ENCODE measurements at places on chromosomes 2 and 18.
A peak's percentile ranks its signal among the peaks of the same experiment; 100 is the strongest.

GRCh38 chr2:41723526-41723925 lies 324.3 kb upstream of the PKDCC start:
- no peak overlapping the region for H3K4me3 ChIP-seq
- H3K27me3 ChIP-seq = no peaks in the 10 kb centered on the region
- no peak for DNase-seq

- DNase-seq = no peak
- no peaks in the 10 kb centered on the region for H3K27me3 ChIP-seq
- no peak overlapping the region for H3K27ac ChIP-seq
- no peaks in the 10 kb centered on the region for H3K4me1 ChIP-seq
- no peak overlapping the region for H3K4me3 ChIP-seq
- H3K36me3 ChIP-seq = no peaks in the 10 kb centered on the region
These were observed 16.9 kb upstream of the ZNF804A start for GRCh38 chr2:184581391-184581790.

DNA sequence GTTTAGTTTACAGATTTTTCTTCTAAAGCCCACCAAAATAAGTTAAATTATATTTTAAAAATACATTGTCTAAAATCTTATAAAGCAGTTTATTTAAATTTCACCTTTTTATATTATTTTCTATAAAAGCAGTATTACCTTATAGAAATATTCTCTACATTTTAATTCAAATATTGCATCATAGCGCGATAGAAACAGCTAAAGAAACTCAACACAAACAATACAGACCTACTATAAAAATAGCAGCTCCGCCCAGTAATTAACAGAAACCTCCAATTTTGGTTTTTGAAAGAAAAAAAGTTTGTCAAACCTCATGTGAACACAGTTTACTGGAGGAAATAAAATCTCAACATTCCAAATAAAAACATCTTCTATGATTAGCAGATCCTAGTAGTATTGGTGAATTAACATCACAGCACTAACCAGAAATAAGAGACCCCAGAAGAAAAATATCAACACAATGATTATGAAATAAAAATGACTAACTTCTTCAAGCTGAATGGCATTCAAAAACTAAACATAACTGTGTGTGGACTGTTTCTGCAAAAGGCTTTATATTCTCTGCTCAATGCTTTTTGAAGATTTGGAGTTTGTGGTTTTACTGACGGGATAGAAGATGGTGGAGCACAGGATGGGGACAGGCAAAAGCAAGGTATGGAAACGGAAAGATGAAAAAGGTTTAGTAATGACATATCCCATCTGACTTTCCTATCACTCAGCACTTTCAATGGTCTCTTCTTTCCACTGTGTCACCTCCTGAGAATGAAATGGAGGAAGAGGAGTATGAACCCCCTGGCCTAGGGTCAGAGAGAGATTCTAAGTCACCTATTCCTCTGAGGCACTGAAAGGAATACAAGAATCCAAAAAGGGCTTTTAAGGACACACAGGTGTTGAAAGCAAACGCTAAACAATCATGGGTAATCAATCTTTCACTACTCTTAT lies 17.5 kb downstream of the MAP4K3 start:
- H3K27ac ChIP-seq = no peak overlapping the region
- H3K4me3 ChIP-seq = no peak overlapping the region
- DNase-seq = no peak
- H3K4me1 ChIP-seq = peaks cover 53% of the 10 kb centered on the region
- no peaks in the 10 kb centered on the region for H3K27me3 ChIP-seq

DNA sequence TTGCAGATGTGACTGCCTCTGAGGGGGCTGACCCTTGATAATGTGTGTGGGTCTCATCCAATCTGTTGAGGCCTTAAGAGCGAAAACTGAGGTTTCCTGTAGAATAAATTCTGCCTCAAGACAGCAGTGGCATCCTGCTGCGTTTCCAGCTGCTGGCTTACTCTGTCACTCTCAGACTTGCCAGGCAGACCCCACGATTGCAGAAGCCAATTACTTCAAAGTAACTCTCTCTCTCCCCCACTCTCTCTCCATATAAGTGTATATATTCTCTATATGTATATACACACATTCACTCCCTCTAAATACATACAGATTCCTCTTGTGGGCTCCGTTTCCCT lies 152.5 kb upstream of the ALKAL2 start:
- H3K27ac ChIP-seq = no peak overlapping the region
- H3K4me1 ChIP-seq = peaks cover 22% of the 10 kb centered on the region
- no peak for DNase-seq
- H3K36me3 ChIP-seq = no peaks in the 10 kb centered on the region

DNA sequence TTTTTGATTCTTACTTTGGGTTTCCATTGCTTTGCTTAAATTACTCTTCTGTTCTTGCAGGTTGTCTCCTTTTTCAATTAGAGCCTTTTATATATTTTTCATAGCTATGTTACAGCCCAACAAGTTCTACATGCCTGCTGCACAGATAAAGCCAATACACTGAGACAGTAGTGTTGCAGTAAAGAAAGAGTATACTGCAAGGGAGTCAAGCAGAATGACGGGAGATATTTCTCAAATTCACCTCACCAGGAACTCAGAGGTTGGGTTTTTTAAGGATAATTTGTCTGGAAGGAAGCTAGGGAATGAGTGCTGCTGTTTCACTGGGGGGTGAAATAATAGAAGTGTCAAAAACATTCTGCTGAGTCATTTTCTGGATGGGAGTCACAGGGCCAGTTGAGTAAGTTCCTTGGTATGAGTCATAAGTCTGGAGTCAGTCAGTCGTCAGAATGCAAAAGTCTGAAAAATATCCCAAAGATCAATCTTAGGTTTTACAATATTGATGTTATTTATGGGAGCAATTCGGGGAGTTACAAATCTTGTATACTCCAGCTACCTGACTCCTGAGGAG lies 193.0 kb upstream of the RGPD4 start:
- no peaks in the 10 kb centered on the region for H3K27me3 ChIP-seq
- H3K4me3 ChIP-seq = no peak overlapping the region
- no peak overlapping the region for H3K27ac ChIP-seq

DNA sequence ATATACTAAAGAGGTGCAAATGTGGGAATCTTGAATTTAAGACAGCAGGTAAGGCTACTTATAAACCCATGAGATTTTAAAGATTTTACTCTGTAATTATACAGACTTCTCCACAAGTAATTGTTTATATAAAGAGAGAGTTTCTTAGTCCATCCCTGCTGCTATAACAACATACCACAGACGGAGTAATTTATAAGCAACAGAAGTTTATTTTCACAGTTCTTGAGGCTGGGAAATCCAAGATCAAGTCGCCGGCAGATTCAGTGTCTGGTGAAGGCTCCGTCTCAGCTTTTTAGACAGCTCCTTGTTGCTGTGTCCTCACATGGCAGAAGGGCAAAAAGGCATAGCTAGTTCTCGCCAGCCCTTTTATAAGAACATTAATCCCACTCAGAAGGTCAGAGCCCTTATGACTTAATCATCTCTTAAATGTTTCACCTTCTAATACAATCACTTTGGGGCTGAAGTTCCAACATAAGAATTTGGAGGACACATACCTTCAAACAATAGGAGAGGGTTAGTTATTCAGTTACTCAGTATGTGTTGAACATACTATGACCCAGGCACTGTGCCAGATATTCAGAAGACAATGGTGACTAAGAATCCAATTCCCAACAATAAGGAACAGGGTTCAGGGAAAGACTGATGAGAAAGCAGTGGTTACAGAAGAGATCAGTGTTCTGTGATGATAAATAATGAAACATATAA lies 466.0 kb downstream of the RIT2 start:
- no peak overlapping the region for H3K27ac ChIP-seq
- H3K4me1 ChIP-seq = no peaks in the 10 kb centered on the region
- DNase-seq = no peak
- no peak overlapping the region for H3K4me3 ChIP-seq
- no peaks in the 10 kb centered on the region for H3K27me3 ChIP-seq

- no peaks in the 10 kb centered on the region for H3K27me3 ChIP-seq
- H3K4me3 ChIP-seq = no peak overlapping the region
- peaks cover 56% of the 10 kb centered on the region for H3K36me3 ChIP-seq
These were observed 62.4 kb downstream of the DGKD start for GRCh38 chr2:233416706-233417105.

DNA sequence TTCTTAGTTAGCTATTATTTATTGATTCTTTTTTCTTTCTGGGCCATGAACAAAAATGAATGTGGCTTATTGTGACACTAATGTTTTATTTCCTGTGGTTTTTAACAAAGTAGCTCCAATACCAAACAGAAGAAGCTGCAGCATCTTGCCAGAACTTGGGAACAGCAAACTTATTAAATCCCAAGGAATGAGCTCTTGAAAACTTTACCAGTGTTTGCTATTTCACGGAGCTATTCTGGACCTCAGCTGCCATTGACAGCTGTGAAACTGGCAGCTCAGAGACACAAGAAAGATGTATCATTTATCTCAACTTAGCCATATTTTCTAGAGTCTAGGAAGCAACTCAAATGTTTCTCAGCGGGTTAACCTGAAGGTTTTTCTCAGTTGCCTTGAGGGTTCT lies 91.0 kb upstream of the NEUROD1 start:
- H3K27ac ChIP-seq = no peak overlapping the region
- peaks cover 4% of the 10 kb centered on the region for H3K4me1 ChIP-seq
- H3K4me3 ChIP-seq = no peak overlapping the region
- peaks cover 8% of the 10 kb centered on the region for H3K27me3 ChIP-seq
- no peaks in the 10 kb centered on the region for H3K36me3 ChIP-seq
- no peak for DNase-seq

- peak overlapping the region; percentile 16 for H3K27ac ChIP-seq
- no peaks in the 10 kb centered on the region for H3K27me3 ChIP-seq
- peaks cover 89% of the 10 kb centered on the region for H3K36me3 ChIP-seq
- no peak overlapping the region for H3K4me3 ChIP-seq
- no peak for DNase-seq
These were observed 72.2 kb upstream of the RBM44 start for GRCh38 chr2:237726401-237726830.

DNA sequence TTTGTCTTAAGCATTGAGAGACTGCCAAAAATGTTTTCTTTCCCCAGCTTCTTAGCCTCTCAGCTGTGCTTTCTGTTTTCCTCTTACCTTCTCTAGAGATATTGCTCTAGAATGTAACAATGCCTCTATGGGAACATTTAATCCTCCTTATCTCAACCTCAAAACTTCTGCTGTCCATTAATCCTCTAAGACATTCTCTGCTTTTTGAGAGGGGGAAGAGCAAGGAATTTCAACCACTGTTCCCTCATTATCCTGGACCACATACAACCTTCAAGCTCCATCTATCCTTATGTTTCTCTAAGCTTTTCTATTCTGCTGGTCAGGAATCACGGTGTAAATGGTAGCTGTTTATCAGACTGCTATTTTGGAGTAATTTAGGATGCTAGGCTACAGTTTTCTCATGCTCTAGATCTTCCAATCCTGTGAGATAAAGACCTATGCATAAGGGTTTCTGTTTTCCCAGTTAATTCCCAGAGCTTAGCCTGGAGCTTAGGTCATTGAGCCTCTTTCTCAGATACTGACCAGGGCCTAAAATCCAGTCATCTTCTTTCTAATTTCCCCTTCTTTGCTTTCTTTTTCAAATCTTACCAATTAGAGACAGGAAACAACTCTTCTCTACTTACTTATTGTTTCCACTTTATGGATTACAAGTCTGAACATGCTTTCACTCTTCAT lies 282.0 kb downstream of the CALCRL start:
- H3K4me3 ChIP-seq = no peak overlapping the region
- no peaks in the 10 kb centered on the region for H3K36me3 ChIP-seq
- no peak overlapping the region for H3K27ac ChIP-seq
- no peak for DNase-seq
- H3K27me3 ChIP-seq = no peaks in the 10 kb centered on the region

DNA sequence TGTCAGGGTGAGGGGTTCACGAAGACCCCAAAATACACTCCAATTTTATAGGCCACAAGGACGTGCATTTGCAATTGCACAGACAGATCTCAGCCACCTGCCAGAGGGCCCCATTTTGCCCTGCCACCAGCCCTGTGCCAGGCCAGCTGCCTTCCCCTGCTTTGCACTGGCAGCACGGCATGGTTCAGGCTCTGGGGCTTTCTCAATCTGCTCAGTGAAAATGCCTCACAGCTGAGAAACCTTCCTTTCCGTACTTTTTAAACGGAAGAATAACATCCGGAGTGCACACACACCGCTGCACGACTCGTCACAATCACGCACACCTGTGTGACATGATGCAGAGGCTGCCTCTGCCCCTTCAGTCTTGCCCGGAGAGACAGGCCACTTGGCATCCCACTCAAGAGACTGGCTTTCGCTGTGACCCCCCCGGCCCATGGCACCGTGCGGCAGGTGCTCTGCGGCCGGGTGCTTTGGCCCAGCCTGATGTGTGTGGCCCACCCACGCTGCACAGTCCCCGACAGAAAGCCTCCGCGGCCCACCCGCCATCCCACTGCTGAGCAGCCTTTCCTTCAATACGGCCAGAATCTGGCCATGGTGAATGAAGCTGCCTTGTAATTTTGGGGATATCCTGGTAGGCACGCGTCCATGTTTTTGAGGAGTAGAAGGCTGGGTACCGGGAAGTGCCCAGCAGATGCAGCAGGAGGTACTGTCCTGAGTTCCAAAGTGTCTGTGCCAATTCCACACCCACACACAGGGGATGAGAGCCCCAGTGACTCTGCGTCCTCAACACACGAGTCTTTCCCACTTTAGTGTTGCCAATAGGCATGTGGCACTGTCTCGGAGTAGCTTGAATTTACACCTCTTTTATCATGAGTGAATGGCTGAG lies 88.8 kb downstream of the USP40 start:
- no peak for DNase-seq
- H3K4me3 ChIP-seq = no peak overlapping the region
- H3K4me1 ChIP-seq = no peaks in the 10 kb centered on the region
- H3K36me3 ChIP-seq = peaks cover 54% of the 10 kb centered on the region
- H3K27ac ChIP-seq = peak overlapping the region; percentile 11

DNA sequence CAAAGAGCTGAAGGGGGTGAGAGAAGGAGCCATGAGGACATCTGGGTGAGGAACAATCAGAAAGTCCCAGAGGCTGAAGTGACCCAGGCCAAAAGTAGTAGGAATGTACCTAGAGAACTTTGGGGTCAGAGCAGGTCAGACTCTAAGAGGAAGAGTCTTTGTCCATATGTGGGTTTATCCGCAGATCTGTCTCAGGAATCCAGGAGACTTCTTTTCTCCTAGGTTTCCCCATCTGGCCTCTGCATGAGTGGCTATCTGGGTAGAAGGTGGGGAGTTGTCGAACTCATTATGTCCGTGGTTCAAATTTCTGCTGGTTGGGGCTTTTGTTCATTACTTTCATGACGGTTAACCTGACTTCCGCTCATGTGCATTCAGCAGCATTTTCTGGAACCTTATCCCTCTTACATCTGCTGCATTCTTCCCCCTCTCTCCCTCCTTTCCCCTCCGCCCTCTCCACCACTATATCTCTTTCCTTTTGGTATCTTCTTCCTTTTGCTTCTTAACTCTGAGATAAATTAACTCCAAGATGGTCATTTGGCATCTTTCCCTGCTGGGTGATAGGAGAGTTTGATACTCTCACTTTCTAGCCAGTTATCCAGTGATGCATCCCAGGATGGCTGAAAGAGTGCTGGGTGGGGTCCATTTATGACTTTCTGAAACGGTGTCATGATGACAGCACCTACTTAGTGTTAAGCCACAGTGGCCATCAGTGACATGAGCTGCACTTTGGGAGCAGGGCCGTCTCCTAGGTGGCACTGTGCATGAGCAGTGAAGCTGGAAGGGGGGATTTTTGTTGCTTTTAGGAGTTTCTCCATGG lies 2.1 kb downstream of the LIPG start:
- H3K27ac ChIP-seq = no peak overlapping the region
- no peaks in the 10 kb centered on the region for H3K36me3 ChIP-seq
- no peak for DNase-seq
- no peak overlapping the region for H3K4me3 ChIP-seq

- H3K27me3 ChIP-seq = no peaks in the 10 kb centered on the region
- no peak overlapping the region for H3K27ac ChIP-seq
- H3K4me3 ChIP-seq = no peak overlapping the region
- no peaks in the 10 kb centered on the region for H3K36me3 ChIP-seq
- no peaks in the 10 kb centered on the region for H3K4me1 ChIP-seq
- DNase-seq = no peak
These were observed 44.2 kb upstream of the CDH7 start for GRCh38 chr18:65706646-65707045.
